ENCODE measurements at places on chromosomes 5 and 9.

DNA sequence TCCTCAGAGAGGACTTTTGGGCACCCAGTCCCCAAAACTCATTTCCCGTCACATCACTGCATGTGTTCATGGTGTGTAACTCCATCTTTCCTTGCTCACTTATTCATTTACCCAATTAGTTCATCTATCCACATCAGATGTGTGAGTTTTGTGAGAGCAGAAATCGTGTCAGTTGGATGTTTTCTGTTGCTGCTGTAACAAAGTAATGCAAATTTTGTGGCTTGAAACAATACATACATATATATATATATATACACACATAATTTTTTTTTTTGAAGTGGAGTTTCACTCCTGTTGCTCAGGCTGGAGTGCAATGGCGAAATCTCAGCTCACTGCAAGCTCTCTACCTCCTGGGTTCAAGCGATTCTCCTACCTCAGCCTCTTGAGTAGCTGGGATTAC is 70.5 kb upstream of the BOD1 start:
- no peak for DNase-seq

- DNase-seq: no peak
Observed at GRCh38 chr9:93683331-93684134, 107.1 kb downstream of the PHF2 start.

GRCh38 chr5:64947031-64947430 is 178.3 kb downstream of the CWC27 start:
- peak; percentile 22 for DNase-seq

DNA sequence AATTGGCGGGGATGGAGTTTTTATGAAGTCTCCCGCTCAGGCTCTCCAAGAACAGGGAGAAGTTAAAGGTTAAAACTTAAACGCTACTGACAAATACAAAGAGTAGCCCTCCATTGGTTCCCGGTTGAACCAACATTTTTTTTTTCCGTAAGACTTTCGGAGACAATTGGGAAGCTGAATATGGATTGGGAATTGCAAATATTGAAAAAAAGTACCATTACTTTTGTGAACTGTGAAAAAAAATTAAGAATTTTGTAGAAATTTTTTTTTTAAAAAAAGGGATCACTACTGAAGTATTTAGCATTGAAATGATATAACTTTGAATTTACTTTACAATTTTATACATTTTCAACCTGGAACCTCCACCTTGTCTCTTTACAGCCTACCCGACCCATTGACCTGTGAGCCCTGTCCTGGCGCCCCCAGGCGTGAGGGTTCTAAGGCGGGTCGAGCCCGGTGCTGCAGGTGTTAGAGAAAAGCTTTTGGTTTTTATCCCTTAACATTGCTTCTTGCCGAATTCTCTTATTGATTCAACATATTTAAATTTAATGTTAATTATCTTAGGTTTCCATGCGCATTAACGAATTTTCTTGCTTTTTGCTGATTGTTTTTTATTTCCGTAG is 448 bp upstream of the ZNF782 start:
- DNase-seq: no peak

- no peak for DNase-seq
Observed at GRCh38 chr5:45274241-45274640, 421.9 kb downstream of the HCN1 start.

- DNase-seq: peak; percentile 24
Observed at GRCh38 chr9:86843206-86843605, 104.1 kb downstream of the GAS1 start.

- no peak for DNase-seq
Observed at GRCh38 chr9:120904061-120904977, 22.3 kb downstream of the TRAF1 start.

GRCh38 chr9:118891213-118891612 is 478.0 kb downstream of the BRINP1 start:
- DNase-seq: no peak

- no peak for DNase-seq
Observed at GRCh38 chr9:38442473-38443096, 18.3 kb upstream of the IGFBPL1 start.

DNA sequence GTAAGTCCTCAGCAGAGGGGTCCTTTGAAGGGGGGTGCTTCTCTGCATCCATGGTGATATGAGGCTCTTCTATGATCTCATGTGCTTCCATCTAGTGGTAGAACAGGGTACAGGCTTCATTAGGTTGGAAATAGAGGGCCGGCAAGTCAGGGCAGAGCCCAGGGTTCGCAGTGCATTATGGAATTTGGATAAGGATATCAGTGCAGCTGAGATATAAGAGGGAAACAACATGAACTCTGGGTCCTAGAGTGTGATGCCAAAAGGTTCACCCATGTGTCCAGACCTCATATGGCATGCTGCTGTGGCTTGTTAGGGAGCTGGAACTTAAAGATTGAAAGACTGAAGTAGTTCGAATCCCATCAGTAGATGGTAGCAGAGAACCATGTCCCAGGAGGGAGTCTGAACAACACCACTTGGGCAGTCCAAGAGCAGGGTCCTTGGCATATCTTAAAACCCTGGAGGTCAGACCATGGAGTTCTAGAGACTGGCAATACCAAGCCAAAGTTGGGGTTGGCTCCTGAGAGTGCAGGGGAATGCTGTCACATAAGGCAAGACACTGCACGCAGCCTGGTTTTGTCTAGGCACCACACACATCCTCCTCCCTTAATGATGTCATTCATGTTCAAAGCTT is 2.3 kb downstream of the FAM221B start:
- peak; percentile 82 for DNase-seq

DNA sequence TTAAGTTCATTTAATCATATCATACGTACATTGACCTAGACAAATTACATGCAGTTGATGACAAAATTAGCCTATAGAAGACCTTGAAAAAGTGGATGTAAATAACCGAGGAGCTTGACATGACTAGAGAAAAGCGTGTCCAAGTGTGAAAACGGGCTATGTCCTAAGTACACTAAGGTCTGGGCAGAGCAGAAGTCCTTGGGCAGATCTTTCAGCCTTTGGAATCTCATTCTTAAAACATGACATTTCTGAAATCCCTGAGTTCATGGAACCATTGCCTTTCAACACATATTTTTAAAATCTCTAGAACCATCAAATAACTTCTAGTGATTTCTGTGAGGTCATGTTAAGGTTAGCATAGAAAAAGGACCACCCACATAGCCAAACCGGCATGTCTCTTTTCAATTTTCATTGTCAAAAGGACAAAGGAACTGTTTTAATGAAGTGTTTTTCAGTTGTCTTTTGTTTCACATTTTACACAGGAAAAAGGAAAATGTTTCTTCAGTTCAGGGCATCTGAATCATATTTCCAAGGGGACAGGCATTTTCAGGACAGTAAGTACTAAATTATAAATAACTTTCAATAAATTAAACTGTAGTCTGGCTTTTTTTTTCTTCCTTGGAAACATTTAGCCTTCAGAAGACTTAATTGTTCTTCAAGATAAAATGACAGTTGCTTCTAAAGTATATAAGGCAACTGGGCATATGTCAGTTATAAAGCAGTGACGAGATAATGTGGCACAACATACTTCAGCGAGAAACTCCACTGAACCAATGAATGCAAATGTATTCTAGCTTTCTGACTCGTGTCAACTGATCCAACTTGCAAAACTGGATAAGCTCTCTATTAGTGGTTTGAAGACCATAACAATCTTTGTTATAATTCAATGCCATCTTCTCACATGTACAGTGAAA is 416.8 kb downstream of the NFIB start:
- no peak for DNase-seq

DNA sequence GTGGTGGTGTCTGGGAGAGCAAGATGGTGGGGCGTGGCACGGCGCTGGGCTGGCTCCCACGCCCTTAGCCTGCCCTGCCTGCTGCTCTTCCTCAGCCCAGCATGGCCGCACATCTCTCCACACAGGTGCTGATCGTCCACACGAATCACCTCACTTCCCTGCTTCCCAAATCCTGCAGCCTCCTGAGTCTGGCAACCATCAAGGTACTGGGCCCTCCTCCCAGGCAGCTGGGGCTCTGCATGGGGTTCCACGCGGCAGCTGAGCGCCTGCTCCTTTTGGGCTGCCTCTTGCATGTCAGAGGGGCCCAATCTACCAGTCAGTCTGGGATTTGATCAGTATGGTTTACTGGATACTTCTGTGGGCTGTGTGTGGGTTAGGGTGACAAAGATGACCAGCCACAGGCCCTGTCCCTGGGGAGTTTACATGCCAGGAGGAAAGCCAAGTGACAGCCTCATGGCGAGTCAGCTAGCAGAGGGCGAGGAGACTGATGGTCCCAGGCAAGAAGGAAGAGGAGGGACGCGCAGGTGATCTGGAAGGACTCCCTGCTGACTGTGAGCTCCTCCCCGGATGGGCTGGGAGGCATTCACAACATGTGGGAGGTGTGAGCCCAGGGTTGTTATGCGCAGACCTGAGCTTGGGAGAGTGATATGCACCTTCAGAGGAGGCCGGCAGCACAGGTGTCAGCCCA is 6.0 kb downstream of the LRSAM1 start:
- DNase-seq: no peak

- no peak for DNase-seq
Observed at GRCh38 chr5:72487177-72487576, 20.0 kb downstream of the ZNF366 start.

Data from fibroblast of the aortic adventitia (primary cell).